ENCODE measurements at places on chromosomes 2 and 18.

- peak; percentile 27 for DNase-seq
These were observed 117.1 kb upstream of the STPG4 start for GRCh38 chr2:47272031-47272864.

GRCh38 chr2:216804357-216805350, 55.2 kb downstream of the TNP1 start:
- no peak for DNase-seq

DNA sequence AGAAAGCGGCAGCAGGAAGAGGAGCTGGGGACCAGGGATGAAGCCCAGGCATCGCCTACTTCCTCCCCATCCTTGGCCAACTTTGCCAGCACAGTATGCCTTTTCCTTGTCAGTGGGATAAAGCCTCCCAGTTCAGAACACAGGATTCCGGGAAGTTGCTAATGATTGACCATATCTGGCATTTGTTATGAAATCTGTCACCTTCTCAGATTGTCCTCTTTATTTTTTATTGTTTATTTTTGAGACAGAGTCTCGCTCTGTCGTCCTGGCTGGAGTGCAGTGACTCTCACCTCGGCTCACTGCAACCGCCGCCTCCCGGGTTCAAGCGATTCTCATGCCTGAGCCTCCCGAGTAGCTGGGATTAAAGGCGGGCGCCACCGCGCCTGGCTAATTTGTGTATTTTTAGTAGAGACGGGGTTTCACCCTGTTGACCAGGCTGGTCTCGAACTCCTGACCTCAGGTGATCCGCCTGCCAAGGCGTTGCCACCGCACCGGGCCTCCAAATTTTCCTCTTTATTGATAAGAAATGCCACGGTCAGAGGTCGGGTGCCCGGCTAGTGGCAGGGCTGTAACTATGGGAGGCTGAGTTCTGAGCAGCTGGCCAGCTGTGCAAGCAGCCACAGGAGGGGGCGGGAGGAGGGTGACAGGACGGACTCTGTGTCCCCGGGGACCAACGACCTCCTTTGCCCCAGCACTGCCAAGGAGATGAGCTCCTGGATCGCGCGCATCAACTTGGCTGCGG, 24.4 kb downstream of the PSD4 start:
- DNase-seq: no peak

DNA sequence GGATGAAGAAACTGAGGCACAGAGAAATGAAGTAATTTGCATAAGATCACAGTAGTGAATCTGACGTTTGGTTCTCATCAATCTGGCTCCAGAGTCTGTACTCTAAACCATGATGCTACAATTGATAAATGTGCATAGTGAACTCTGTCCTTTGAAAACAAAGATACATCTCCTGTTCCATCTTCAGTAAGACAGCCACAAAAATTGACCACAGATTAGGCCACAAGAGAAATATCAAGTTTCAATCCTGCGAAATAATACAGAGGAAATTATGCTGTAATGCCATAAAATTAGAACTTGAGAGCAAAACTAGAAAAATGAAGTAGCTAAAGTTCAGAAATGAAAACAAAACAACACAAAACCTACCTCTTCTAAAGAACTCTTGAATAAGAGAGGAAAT, 28.4 kb downstream of the FAM98A start:
- no peak for DNase-seq

GRCh38 chr2:59752071-59752470, 801.4 kb downstream of the BCL11A start:
- no peak for DNase-seq

- no peak for DNase-seq
These were observed 189.7 kb downstream of the SP3 start for GRCh38 chr2:173775440-173775839.

- no peak for DNase-seq
These were observed 48.4 kb downstream of the MAP2 start for GRCh38 chr2:209472112-209472832.

GRCh38 chr2:76413436-76413835, 702.7 kb upstream of the GCFC2 start:
- DNase-seq: no peak

- DNase-seq: no peak
These were observed 76.9 kb upstream of the GCFC2 start for GRCh38 chr2:75787532-75788132.

- DNase-seq: no peak
These were observed 34.3 kb downstream of the XDH start for GRCh38 chr2:31380243-31380642.
